ENCODE measurements at places on chromosomes 4 and X.

- DNase-seq: no peak
These were observed 184.7 kb downstream of the ARHGAP6 start for GRCh38 chrX:11481035-11481434.

DNA sequence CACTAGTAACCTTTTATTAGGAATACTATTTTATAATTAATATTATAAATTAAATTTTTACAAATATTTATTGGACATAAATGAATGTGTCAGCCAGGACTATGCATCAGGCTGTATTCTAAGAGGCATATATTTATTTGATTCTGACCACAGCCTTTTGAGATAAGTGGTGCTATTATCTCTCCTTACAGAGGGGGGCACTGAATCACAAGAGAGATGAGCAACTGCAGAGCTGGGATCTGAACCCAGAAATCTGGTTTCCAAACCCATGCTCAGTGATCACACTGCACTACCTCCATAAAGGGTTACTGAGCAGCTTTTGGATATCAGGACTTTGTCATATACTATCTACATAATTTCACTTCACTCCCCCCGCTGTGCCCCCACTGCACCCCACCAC is 322.0 kb downstream of the TMA16 start:
- DNase-seq: no peak

DNA sequence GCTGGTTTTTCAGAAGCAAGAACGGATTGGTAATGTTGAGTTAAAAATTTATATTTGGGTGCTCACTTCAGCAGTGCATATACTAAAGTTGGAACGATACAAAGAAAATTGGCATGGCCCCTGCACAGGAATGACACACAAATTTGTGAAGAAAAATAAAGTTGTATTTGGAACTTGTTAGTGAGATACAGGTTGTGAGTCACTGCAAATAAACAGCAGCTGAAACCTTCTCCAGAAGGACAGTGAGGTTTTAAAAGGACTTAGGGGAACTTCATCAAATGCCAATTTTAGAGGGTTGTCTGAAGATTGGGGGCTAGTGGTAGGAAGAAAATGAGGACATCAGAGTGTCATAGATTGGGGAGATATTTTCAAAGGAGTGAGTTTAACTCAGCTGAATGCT is 79.7 kb upstream of the ELOVL6 start:
- no peak for DNase-seq

DNA sequence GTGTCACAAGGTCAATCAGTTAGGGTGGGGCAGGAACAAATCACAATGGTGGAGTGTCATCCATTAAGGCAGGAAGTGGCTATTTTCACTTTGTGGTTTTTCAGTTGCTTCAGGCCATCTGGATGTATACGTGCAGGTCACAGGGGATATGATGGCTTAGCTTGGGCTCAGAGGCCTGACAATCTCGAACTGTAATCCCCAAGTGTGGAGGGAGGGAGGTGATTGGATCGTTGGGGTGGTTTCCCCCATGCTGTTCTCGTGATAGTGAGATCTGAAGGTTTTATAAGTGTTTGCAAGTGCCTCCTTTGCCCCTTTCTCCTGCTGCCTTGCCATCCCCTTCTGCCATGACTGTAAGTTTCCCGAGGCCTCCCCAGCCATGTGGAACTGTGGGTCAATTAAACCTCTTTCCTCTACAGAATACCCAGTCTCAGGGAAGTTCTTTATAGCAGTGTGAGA is 36.7 kb upstream of the STS start:
- DNase-seq: no peak

- no peak for DNase-seq
These were observed 36.8 kb downstream of the LRP2BP start for GRCh38 chr4:185358959-185359358.

DNA sequence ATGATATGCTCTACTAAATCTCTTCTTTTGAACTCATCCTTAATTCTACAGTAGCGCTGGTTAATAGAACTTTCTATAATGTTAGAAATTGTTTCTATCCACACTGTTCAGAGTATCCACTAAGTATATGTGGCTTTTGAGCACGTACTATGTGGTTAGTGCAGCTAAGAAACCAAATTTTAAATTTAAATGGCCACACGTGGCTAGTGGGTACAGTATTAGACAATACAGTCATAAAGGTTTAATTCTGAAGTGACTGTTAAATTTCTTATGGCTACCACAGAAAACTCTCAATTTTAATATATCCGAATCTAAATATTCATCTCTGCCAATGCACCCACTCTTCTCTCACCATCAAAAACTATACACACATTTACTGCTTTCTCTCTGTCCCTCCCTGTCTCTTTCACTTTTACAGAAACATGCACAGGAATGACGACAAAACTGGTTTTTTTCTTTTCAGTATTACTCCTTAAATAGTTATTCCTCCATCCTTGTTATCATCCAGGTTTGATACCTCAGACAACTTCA is 583.9 kb downstream of the KCTD8 start:
- DNase-seq: no peak

DNA sequence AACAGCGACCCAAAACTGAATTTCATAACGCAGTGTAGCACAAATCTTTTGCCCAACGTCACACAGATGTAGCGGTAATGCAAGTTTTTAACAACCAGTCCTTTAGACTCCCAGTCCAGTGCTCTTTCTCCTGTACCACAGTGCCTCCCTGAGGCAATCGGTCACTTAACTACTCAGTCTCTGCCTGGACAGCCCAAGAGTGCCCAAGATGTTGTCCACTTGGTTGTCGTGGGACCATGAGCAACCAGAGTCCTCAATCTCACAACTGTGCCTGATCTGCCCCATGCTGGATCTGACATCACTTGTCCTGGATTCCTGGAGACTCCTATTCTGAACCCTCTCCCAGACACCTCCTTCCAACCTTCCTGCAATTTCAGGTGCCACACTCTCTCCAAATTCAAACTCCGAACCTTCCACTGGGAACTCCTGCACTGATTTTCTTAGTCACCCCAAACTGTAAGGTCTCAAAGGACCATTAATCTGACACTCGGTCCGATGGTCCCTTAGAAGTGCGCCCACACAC is 702 bp downstream of the MMGT1 start:
- no peak for DNase-seq

DNA sequence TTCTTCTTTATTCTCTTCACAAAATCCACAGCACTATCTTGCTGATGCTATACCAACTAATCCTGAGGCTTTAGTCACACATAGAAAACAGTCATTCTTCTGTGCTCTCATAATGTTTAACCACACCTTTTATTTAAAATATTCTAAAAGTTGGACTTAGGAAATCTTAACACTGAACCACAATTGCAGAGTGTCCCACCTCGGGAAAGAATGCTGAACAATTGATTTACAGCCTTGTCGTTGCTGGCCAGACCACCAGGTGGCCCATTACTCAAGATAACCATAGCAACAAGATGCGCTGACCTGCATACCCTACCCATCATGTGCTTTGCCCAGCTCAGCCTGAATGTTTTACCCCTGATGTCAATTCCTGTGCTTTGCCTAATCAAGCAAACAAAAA is 100.8 kb downstream of the ARSJ start:
- DNase-seq: no peak

DNA sequence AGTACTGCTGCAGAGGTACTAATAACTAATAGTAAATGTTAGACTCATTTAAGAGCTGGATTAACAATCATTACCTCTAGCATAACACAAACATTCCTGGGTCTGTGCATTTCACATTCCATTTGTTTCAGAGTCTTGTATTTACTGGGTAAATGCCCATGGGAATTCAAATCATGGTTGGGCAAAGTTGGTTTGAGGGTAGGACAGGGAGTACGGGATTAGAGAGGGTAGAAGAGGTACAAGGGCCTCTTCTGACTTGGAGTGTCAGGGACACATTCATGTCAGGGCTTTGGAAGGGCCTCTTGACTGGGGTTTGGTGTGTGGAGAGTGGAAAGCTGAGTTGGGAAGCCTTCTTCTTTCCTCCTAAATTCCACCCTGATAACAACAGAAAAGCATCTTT is 65.9 kb downstream of the WWC2 start:
- DNase-seq: no peak

DNA sequence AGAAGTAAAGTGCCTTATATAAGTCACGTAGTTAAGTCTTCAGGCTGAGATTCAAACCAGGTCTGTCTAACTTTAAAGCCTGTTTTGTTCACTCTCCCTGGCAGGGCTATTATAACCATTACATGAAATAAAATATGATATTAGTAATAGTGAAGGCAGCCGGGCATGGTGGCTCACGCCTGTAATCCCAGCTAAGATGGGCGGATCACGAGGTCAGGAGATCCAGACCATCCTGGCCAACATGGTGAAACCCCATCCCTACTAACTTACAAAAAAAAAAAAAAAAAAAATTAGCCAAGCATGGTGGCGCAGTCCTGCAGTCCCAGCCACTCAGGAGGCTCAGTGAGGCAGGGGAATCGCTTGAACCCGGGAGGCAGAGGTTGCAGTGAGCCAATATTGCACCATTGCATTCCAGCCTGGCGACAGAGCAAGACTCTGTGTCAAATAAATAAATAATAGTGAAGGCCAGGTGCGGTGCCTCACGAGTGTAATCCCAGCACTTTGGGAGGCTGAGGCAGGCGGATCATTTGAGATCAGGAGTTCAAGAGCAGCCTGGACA is 22.1 kb upstream of the SOWAHD start:
- no peak for DNase-seq

GRCh38 chr4:48910511-48910910 is 3.9 kb upstream of the OCIAD2 start:
- DNase-seq: no peak

DNA sequence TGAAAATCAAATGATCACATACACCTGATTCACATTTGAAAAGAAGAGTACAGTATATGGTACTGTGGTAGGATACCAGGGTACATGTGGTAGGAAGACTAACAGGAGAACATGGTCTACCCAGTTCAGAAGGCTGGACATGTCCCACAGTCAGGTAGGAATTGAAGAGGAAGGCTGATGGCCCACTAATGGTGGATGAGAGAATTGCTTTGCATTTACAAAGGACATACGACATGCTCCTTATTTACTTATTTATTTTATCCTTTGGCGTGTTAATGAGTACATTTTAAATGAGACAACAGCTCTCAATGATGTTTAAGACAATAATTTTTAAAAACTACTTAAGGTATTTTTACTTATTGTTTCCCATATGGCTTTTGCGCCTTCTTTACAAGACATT is 106.7 kb upstream of the BMP2K start:
- DNase-seq: no peak

DNA sequence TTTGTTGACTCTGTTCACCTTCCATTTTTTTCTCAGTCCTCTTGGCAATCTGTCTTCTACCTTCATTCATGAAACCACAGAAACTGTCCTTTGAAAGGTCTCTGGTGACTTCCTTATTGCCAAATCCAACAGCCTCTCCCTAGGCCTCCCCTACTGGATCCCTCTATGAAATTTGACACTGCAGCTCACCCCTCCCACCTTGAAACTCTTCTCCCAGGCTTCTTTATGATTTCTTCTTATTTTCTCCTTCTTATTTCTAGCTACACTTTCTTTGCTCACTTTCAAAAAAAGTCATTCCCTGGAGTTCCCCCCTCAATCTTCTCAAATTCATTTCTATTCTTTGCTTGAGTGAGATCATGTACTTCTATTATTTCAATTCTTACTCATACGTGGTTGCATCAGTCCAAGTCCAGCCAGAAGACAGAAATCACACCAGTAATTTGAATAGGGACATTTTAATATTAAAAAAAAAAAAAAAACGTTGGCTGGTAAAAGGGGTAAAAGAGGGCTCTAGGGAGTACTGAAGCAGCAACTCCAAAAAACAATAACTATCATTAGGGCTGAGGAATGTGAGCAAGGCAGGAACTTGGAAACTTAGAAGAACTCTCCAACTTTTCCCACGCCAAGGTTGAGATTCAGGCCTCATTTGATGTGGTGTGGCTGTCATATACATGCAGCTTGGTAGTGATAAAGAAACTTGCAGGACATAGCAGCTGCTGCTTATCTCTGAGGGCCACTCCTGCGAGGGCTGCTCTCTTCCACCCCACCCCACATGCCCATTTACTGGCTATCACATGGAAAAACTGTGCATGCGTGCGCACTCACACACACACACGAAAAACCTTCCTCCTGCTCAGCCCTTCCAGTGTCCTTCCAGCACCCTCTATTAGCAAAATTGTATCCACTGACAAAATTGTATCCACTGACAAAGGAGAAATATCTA is 169.8 kb upstream of the GALNT7 start:
- DNase-seq: no peak

DNA sequence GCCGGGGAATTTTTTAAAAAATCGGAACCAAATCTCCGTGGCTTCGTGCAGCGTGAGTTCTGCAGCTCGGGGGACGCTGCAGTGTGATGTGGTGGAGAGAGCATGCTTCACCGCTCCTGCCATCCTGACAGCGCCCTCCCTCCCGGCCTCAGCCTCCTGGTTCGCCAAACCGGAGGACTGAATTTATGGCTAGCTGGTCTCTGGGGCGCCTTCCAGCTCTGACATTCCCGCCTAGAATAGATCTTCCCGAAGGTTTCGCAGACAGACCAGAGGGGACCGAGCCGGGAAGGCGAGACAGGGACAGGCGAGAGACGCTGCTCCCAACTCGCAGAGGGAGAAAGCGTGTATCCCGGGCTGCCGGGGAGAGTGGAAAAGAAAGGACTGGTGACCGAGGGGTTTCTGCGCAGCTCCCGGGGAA is 25.9 kb downstream of the HOPX start:
- DNase-seq: no peak

GRCh38 chr4:1097553-1097952 is 15.8 kb downstream of the RNF212 start:
- DNase-seq: no peak
